Hippocampal formation (tissue), 2 donors: ENCODE measurements at places on chromosomes 11 and 22.

DNA sequence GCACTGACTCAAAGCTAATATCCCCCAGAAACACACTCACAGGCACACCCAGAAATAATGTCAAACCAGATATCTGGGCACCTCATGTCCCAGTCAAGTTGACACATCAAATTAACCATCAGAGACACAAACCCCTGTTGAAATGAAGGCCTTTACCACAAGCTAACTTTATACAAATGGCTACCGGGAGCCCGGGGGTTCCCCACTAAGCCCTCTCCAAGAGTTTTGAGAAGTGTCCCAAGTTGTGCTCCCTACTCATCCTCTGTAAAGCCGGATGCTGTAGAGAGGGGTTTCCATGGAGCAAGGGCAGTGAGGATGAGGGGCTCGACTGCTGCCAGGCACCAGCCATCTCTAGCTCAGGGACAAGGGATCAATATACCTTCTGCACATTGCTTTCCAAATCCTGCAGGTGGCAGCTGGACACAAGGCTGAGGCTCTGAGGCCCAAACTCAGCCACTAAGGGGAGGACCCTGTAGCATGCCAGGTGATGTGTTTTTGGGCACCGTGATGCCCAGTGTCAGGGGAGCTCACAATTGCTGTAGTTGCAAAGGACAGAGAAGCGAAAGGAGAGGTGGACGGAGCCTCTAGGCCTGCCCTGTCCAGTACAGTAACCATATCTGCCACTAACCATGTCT, 145.7 kb downstream of the TTC17 start:
- no peak for DNase-seq

DNA sequence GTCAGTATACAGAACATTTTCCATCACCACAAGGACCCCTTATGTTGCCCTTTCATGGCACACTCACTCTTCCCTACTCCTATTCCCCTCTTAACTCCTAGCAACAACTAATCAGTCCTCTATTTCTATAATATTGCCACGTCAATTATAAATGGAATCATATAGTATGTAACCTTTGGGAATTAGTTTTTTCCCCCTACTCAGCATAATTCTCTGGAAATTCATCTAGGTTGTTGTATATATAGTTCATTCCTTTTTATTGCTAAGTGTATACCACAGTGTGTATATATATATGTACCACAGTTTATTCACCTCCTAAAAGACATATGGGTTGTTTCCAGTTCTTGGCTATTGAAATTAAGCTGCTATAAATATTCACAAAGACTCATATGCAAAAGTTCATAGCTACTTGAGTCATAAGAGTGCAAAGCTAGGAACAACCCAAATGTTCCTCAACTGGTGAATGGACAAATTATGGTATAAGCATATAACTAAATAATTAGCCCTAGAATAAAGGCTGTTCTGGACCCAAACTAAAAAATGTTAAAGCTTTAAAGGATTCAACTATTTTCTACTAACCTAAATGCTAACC, 41.3 kb downstream of the TUB start:
- no peak for DNase-seq

GRCh38 chr11:58152781-58153180, 27.5 kb upstream of the OR9I1 start:
- no peak for DNase-seq

- no peak for DNase-seq
These were observed 327.4 kb upstream of the ZC3H12C start for GRCh38 chr11:109765709-109766311.

- no peak for DNase-seq
These were observed 50.4 kb downstream of the ST3GAL4 start for GRCh38 chr11:126405906-126406305.

DNA sequence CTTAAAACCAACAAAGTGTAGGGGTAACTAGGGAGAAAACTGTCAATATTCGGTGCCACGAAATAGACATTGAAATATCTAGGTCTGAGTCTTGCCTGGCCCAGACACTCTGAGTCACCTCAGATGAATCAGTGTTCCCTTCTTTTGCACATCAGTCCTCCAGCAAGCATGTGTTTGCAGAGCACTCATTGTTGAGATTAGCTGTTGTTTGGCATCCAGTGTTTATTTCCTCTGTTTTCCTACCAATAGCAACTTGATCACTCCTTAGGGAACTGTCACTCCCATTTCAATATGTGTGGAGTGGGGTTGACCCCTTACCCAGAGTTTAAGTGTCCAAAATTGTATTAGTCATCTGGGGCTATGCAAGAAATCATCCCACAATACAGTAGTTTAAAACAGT, 4.7 kb upstream of the ASCC2 start:
- no peak for DNase-seq

DNA sequence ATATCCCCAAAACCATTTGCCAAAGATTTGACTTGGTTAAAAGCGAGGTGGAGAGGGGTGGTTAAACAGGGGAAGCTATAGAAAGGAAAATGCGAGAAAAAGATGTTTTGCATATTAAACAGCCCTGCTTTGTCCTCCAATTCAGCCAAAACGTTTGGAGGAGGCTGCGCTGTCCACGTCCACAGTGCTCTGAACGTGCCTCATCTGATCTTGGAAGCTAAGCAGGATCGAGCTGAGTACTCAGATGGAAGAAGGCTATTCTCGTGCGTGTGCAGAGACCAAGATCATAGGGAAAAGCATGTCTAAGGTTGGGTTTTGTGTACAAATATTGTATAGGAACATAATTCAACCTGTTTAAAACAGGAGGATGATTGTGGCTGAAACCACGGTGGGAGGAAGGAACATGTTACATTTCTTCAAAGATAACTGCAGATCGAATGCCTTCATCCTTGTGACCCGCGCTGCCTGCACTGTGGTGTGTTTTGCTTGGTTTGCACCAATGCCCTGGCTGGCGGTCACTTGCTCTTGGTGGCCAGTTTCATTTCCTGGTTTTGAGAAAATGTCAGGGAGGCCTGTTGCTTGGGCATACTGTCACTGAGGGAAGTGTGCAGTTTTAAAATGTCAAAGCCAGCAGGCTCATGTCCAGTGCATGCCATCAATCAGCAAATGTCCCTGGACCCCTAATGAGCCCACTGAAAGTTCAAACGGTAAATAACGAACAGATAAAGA, 40.4 kb downstream of the FLI1 start:
- DNase-seq, result no peak

- DNase-seq, result no peak
These were observed 790.1 kb upstream of the CNTN5 start for GRCh38 chr11:98230678-98231077.

DNA sequence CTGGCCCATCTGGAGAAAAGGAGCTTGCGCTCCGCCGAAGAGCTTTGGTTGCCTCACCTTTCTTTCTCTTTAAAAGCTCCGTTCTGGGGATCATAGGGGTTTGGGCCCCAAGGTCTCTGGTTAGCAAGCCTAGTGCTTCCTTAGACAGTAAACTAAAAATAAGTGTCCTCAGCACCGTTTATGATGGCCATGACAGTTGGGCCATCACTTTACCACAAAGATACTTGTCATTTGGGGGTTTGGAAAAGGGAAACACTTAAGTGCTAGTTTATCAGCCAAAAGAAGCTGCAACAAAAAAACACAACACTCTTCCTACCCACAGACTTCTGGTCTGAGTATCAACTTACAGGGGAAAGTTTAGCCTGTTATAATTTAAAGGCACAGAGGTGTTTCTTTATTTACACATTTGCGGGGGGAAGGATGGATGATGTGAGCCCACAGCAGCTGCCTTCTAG, 88.4 kb upstream of the CD44 start:
- DNase-seq, result no peak

DNA sequence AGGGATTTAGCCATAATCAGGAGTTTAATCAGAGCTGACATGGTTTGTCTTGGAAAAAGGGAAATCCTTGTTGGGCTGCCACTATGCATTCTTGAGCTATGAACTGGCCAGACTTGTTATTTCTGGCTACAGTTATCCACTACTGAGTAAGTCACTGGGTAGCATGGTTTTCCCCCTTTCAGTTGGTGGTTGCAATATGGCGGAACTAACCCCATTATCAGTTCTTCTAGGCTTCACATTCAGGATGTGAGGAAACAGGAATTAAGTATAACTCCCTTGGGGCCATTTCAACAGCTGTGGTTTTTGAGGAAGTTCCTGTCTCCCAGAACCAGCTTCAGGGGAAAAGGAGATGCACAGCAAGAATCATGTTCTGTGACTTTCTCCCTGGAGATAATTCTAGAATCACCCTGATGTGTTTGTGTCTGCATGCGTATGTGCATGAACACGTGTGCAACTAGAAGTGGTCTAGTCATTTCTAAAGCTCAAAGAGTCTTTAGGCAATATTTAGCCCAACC, 103.0 kb upstream of the CD44 start:
- DNase-seq, result no peak

- DNase-seq, result no peak
These were observed 63.0 kb downstream of the RPL27A start for GRCh38 chr11:8745431-8746253.

- DNase-seq, result no peak
These were observed 46.1 kb downstream of the RASSF10 start for GRCh38 chr11:13055200-13055599.

DNA sequence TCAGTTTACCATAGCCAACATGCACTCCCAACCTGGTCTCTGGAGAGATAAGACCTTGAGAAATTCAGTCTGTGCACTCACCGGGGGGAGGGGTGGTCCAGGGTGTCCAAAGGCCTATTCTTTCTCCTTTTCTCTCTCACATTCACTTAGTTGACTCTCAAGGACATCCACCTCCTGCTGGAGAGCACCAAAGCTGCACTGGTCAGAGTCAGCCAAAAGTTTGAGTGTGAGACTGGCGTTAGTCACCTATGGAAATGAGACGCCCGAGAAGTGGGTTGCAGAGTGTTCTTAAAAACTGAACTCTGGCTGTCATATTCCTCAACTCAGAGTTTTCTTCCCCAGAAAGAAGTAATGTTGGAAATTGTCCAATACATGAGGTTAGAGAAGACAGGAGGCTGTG, 5.0 kb upstream of the UBQLNL start:
- no peak for DNase-seq

DNA sequence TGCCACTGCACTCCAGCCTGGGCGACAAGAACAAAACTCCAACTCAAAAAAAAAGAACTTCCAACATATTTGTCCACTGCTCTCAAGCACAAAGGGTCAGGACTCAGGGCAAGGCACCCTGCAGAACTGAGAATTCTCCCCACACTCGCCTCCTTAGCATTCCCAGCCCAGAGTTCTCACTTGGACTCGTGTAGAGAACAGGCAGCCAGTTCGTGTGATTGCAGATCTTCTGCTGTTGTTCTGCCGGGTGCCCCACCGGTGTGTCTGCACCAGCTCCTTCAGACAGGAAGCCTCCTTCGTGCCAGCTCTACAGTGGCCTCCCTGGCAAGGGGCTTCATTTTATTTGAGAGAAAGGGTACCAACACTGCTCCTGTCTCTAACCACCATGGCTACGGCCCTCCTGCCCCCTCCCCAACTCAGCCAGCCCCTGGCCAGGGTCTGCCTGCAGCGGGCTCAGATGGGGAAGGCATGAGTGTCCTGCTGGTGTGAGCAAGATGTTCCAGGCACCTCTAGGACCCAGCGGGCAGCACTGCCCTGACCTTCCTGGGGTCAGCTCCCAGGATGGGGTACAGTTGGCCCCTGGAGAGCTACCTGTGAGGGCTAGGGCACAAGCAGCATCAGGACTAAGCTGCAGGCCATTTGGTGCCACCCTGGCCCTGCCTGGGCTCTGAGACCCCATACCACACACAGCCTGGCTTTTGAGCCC, 19.5 kb upstream of the SCGB1A1 start:
- no peak for DNase-seq

DNA sequence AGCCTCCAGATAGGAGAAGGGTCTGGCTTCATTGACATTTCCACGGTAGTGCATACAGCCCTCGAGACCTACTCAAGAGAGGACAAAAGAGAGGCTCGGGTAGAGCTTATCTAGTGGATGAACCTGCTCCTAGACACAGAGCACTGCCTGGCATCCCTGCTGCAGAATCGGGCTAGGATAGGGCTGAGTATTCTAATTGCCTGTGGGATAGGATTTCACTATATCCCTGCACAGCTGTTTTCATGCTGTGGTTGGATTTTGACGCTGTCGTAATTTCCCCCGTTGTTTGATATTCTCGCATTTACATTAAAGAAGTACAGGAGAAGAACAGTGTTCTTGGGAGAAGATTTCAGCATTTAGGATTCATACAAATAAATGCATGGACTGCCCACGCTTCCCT, 107.8 kb downstream of the KIRREL3 start:
- no peak for DNase-seq

DNA sequence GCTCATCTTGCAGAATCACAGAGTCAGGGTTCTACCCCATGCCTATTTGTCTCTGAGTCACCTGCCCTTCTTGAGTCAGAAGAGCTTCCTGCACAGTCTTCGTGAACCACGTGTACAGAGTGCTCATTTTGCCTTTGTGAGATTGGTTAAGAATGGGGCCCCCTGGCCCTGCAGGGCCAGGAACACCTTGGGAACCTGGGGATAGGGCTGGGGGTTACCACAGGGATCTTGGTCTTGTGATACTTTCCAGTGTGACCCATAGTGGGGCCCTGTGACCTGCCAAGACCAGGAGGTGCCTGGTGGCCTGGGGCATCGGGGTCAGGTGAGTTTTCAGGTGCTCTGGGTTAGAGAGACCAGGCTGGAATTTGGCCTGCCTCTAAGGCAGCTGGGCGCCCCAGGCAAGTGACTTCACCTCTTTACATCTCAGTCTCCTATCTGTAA, 9.4 kb downstream of the TMPRSS13 start:
- DNase-seq, result no peak

DNA sequence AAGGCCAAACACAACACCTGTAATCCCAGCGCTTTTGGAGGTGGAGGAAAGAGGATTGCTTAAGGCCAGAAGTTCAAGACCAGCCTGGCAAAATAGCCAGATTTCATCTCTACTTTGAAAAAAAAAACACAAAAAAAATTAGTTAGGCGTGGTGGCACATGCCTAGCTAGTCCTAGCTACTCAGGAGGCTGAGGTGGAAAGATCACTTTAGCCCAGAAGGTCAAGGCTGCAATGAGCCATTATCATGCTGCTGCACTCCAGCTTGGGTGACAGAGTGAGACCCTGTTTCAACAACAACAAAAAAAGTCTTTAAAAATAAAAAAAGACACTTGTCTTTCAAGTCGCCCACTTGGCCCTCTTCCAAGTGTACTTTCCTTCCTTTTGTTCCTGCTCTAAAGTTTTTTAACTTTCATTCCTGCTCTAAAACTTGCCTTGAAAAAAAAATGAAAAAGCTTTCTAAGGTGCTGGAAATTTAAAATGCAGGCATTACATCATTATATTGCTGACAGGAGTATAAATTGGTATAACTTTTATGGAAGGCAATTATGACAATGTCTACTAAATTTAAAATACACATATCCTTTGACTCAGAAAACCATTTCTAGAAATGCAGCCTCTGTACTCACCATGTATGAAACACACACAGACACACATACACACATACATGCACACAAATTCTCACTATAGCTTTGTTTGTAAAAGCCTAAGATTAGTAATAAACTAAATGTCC, 12.7 kb downstream of the LIPT2 start:
- no peak for DNase-seq
